ENCODE measurements at places on chromosomes 7 and 10.

DNA sequence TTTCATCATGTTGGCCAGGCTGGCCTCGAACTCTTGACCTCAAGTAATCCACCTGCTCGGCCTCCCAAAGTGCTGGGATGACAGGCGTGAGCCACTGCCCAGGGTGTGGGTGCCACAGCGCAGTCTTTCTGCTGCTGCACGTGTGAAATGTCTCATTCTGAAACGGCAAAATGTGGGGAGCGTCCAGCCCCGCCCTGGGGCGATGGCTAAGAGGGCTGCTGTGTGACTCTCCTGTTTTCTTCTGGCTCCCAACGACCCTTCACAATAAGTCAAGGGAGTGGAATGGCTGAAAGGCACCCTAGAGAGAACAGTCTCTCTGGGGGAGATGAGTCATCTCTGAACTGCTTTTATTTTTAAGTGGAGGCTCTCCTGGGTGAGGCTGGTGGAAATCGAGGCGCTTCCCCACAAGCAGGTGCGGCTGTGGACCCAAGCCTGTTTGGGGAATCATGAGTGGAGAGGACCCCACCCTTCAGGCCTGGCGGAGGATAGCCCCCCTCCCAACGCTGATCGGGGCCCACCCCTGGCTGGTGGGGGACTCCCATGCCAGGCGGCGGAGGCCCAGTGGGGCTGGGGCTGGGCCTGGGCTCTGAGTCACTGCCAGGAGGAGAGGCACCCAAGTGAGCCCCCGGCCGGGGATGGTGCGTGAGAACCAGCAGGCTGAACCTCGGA is 18.0 kb downstream of the ADAP1 start:
- peak; percentile 51 for DNase-seq

GRCh38 chr10:46520941-46521340 is 35.5 kb downstream of the GPRIN2 start:
- DNase-seq, result peak; percentile 49

- DNase-seq, result peak; percentile 31
Observed at GRCh38 chr10:123573236-123574108, 92.7 kb upstream of the GPR26 start.

- DNase-seq, result peak; percentile 56
Observed at GRCh38 chr7:92722541-92722940, 113.8 kb downstream of the CDK6 start.

DNA sequence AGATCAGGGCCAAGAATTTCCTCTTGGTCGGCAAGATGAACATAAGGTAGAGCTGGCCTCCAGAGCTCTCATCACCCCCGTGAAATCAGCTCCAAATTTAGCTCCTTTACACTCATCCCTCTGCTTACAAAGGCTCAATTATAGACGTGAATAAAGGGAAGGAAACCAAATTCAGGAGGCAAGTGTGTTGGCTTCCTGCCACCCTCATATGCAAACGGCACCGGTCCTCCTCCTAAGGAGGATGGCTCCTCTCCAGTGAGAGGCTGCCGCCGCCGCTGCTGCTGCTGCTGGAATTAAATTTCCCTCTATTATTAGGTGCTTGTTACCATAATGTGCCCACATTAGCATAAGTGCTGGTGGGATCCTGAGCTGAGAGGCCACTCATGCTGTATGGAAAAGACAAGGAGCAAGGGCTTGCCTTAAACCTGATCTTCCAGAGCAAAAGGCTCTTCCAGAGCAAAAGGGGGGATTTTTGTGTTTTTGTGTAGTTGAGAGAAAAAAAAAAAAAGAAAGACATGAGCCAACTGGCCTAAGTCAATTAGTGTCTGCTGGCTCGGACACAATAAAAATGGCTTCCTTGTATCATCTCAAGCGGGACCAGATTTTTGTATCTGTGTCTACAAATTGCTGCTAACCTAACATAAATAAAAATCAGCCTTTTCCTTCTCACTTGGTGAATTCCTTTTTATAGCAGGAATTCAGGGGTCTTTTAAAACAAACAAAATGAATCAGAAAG is 68.4 kb downstream of the CDHR3 start:
- DNase-seq, result peak; percentile 11

DNA sequence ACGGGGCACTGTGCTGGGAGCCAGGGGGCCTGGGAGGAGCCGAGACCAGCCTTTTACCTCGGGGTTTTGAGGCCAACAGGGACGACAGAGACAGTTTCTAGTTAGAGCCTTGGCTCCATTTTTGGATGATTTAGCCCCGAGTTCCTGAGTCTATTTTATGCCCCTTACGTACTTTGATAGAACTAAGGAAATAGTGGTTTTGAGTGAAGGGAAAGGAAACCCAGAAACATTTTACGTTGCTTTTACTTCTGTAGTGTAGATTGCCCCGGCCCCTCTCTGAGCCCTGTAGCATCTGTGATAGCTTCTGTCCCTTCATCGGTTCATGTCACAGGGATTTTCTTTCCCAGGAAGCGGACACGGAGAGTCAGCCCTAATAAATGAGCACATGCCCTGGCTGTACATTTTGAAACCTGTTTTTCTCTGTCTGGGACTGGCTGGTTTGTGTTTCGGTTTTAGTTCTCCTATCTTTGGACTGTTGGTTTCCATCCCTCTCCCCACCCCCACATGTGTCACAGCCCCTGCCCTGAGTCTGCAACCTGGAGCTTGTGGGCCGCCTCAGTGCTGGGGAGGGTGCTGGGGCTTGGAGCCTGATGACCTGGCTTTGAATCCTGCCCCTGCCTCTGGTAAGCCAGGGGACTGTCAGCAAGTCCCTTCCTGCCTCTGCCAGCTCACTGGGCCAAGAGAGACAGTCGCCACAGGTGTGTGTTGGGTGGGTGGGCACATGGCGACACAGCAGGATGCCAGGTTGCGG is 6.9 kb upstream of the ORAI2 start:
- DNase-seq, result no peak

GRCh38 chr7:30845426-30846135 is 66.1 kb upstream of the AQP1 start:
- peak; percentile 80 for DNase-seq

- DNase-seq, result no peak
Observed at GRCh38 chr10:98825741-98826140, 379.0 kb upstream of the HPS1 start.

GRCh38 chr10:104183682-104184081 is 48.5 kb downstream of the CFAP43 start:
- no peak for DNase-seq

- DNase-seq, result no peak
Observed at GRCh38 chr10:114418109-114418508, 13.8 kb upstream of the AFAP1L2 start.

DNA sequence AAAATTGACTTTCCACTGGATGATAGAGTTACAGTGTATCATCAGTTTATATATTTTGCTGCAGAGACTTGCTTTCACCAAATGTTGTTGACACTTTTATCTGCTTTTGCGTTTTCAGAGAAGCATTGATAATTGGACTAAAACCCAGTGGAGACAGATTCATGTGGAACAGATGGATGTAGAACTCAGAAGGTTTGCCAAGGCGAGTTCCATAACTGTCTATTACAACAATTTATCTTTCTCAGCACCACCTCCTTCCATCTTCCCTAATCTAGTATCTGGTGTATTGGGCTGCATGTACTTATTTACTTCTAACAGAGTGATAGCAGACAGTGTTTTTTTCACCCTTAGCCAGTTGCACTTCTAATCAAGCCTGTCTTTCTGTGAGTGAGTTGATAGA is 73.3 kb downstream of the DNAH11 start:
- DNase-seq, result no peak

DNA sequence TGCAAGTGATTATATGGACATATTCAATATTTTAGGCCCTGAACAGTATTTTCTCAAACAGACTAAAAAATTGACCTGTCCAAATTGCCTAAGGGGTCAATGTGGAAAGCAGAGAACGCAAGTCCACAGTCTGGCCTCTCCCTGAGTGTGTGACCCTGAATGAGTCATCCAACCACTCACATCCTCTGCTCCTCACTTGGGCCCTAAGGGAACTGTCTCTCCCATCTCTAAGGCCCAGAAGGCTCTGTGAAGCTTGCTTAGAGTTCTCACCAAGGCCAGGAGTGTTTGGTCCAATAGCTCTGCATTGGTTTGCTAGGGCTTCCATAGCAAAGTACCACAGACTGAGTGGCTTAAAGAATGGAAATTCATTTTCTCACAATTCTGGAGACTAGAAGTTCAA is 155.1 kb downstream of the LSM5 start:
- peak; percentile 63 for DNase-seq

DNA sequence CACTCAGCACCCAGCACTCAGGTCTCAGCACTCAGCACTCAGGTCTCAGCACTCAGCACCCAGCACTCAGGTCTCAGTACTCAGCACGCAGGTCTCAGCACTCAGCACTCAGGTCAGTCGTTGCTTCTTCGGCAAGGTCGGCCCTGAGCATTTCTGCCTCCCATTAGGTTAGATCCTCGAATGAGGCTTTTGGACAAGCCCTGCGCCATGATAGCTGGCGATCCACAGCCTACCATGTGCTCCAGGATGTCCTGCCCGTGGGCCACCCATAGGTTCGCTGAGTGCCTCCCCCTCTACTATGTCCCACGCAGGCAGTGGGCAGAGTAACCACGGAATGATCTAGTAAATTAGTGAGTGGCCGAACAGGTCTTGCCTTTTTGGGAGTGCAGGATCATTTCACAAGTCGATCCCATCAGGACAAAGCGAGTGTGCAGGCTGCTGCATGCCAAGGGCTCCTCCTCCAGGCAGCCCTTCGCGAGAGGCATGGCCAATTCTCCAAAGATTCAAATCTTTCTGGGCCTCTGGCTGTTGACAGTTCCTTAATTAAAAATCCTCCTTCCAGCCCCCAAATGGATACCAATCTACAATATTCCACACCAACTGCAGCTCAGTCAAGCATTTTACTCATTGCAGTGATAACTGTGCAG is 206.3 kb downstream of the ADARB2 start:
- no peak for DNase-seq

DNA sequence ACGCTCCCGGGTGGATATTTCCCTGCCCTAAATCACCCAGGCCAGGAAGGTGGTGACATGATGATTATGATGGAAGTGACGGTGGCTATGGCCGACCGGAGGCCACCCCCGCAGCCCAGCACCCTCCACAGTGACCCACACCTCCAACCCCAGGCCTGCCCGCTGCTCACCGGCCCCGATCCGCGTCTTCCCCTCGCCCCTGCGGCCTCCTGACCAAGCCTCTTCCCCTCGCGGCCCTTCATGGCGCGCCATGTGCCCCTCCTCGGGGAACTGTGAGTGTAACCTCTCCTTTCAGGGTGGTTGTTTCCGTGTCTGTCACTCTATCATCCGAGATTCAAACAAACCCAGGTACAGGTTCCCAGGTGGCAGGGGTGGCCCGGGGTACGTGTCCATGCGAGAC is 78.3 kb downstream of the UNCX start:
- DNase-seq, result no peak

GRCh38 chr10:74186678-74187077 is 35.7 kb downstream of the ADK start:
- DNase-seq, result peak; percentile 27

DNA sequence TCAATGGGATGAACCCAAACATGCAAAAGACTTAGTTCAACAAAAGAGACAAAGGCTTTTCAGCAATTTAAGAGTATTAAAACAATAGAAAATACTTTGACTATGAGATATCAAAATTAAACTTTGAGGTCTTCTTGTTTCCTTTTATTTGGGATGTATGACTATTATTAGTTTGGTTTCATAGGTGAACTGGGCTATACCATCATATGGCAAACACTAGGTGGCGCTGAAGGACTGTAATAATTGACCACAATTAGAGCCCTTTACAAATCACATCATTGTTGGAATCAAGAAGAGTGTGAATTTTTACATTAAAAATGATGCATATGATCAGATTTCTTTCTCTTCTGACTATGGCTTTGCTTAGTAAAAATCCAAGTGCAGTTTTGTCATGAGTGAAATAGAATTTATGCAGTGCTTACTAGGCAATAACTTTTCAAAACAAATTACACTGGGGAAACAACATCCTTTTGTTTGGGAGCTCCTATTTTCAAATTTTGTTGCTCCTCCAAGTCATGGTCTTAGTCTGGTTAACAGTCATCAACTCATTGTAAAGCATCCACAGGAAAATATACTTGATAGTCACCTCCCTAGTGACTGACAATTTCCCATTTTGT is 14.7 kb upstream of the NXPH1 start:
- DNase-seq, result peak; percentile 46

GRCh38 chr7:32206987-32207386 is 136.8 kb upstream of the PDE1C start:
- peak; percentile 28 for DNase-seq

DNA sequence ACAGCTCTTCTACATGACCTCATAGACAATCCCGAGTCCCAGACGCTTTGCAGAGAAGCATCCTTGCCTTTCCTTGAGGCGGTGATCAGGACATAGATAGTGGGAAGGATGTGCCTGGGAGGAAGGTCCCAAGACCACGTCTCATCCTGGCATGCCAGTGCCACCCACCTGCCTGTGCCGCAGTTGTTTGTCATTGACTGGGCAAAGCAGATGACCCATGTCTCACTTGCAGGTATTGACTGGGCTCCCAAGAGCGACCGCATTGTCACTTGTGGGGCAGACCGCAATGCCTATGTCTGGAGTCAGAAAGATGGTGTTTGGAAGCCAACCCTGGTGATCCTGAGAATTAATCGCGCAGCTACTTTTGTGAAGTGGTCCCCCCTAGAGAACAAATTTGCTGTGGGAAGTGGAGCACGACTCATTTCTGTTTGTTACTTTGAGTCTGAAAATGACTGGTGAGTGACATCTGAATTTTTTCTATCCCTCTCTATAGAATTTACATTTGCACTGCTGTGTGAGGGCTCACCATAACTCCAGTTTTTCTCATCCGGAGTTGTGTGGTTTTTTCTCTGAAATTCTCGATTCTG is 18.5 kb downstream of the ARPC1A start:
- no peak for DNase-seq

DNA sequence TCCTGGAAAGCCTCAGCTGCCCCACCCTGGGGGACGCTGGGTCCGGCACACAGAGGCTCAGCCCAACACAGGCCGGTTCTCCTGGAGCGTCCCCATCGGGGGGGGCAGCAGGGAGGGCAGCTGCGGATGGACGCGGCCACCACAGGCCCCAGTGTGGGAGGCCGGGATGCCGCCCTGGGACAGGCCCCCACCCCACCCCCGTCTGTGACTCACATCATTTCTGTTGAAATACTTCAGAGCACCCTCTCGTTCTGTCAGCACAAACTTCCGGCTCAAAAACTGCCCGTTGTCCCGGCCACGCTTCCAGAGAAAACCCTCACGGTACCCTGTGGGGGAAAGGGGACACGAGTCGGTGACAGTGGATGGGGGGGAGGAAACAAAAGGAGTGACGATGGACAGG is 28.5 kb downstream of the GET4 start:
- peak; percentile 61 for DNase-seq

DNA sequence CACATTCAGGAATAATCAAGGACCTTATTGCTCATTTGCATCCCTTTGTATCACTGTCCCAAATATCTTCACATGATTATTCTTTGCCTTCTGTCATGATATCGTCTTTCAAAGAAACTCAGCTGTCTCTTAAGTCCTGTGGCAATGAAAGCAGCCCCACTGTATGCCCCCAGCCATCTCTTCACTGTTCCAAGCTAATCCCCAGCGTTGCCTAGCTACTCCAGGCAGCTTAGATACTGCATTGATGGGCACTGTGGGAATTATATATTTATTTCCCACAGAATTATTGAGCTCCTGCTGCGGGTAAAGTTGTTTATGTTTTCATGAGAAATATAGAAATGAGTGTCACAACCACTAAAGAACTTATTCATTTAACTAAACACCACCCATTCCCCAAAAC is 38.8 kb downstream of the SND1 start:
- no peak for DNase-seq
